Colonic mucosa (tissue), 4 donors: ENCODE measurements at places on chromosomes 3 and 15. TPM values are rescaled to one million over a fixed set of nuclear protein-coding genes. Genes with fewer than 3 reads are reported as not detected.

- DNase-seq, result no peak
Measured at GRCh38 chr3:172341482-172342059, 106.7 kb downstream of the GHSR start.

DNA sequence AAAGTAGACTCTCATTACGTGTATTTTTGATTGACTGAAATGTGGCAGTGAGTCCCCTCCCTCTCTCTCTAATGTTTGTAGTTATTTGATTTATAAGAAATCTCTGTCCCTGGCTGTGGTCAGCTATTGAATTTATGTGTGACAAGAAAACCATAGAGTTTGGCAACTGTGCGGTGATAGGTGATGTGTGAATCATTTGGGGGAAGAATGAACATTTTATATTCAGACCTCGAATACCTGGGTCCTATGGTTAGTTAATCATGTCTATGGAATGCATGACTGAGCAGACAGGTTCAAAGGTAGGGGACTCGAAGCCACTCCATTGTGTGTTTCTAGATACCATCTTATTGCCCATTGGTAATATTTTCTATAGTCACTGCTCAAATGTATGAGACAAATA lies 712.1 kb downstream of the MECOM start:
- DNase-seq, result no peak

- no peak for DNase-seq
Measured at GRCh38 chr3:30084316-30084715, 522.1 kb upstream of the TGFBR2 start.

- DNase-seq, result no peak
Measured at GRCh38 chr15:61935493-61935892, 124.8 kb downstream of the VPS13C start.

- DNase-seq, result no peak
Measured at GRCh38 chr3:132222868-132223538, 94.2 kb upstream of the ACP3 start.

DNA sequence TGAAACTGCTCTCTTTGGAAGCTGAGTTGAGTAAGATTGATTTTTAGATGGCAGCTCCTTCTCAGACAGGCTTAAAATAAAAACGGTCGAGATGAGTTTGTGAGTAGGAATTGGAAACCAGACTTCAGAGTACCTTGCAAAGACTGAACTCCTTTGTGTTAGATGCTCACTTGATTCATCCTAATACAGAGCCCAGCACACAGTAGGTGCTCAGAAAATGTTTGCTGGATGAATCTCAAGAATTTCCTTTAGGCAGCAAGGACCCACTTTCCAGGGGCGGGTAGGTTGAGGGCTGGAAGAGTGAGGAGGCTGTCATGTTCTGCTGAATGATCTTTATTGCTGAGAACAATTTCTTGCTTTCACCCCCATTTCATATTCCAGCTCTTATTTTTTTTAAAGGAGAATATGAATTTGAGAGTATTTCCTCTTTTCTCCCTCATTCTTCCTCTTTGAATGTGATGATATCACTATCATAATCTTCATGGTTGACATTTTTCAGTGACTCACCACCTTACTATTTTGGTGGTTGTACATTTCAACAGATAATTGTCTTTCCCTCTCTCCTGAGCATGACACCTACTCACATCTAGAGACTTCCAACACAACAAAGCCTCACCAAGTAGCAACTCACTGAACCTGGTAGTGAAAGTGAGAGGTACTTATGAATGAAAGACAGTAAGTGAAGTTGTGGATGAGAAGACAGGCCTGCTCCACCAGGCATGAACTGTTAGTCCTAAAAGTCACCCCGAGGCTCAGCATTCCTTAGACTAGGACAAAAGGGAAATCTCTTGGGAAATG lies 113.3 kb downstream of the PDCD6IP start:
- DNase-seq, result no peak

DNA sequence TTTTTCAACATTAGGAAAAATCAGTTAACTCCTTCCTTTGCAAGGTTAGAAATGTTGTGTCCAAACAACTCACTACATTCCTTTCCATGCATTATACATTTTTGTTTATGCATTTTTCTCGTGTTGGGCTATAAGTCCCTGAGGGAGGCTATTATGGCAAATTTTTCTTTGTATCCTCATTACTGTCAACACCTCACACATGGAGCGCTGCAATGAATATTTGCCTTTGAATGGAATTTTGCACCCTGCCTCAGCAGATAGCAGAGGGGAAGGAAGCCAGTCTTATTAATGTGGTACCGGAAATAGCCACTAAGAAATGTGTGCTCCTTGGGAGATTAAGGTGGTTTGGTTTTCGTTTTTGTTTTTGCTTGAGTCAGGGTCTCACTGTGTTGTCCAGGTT lies 134.7 kb downstream of the THSD4 start:
- DNase-seq, result no peak

- no peak for DNase-seq
Measured at GRCh38 chr3:4670352-4670751, 177.2 kb downstream of the ITPR1 start.

DNA sequence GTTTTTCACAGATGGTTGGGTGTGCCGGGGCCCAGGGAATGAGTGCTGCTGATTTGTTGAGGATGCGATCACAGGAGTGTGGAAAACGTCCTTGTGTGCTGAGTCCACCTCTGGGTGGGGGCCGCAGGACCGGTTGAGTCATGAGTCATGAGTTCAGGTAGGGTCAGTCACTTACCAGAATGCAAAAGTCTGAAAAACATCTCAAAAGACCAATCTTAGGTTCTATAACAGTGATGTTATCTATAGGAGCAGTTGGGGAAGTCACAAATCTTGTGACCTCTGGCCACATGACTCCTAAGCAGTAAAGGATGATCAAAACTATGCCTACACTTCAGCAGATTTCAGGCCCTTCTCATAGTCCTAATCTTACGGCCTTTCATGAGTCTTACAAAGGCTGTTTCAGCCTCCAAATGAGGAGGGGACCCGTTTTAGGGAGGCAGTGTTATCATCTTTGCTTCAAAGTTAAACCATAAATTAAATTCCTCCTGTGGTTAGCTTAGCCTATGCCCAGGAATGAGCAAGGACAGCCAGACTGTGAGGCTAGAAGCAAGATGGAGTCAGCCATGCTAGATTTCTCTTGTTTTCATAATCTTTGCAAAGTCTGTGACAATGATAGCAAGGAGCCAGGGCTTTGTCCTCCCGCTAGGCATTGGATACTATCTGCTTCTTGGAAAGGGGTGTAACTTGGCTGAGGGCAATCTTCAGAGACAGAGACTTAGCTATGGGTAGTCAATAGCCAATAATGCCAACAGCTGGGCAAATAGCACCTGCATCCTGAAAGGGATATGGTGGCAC lies 30.6 kb upstream of the PIAS1 start:
- DNase-seq, result no peak

DNA sequence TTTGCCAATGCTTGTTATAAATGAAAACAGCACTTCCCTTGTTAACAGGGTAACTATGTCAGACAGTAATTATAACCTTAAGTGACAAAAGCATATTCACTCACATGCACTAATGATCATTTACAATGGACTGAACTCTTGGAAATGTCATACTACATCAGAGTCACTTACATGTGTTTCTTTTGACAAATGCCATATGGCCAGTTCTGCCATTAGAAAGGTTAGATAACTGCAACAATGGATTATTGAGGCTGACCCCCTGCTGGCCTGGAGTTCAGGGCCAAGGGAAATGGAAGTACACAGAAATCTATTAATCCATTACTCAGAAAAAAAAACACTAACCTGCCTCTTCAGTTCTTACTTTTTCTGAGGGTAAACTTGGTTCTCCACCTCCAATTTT lies 313.4 kb downstream of the CNTN3 start:
- DNase-seq, result no peak

- no peak for DNase-seq
Measured at GRCh38 chr3:101780661-101781060, 1.6 kb downstream of the NXPE3 start.

- DNase-seq, result no peak
Measured at GRCh38 chr15:47988564-47988963, 132.2 kb upstream of the SLC24A5 start.

DNA sequence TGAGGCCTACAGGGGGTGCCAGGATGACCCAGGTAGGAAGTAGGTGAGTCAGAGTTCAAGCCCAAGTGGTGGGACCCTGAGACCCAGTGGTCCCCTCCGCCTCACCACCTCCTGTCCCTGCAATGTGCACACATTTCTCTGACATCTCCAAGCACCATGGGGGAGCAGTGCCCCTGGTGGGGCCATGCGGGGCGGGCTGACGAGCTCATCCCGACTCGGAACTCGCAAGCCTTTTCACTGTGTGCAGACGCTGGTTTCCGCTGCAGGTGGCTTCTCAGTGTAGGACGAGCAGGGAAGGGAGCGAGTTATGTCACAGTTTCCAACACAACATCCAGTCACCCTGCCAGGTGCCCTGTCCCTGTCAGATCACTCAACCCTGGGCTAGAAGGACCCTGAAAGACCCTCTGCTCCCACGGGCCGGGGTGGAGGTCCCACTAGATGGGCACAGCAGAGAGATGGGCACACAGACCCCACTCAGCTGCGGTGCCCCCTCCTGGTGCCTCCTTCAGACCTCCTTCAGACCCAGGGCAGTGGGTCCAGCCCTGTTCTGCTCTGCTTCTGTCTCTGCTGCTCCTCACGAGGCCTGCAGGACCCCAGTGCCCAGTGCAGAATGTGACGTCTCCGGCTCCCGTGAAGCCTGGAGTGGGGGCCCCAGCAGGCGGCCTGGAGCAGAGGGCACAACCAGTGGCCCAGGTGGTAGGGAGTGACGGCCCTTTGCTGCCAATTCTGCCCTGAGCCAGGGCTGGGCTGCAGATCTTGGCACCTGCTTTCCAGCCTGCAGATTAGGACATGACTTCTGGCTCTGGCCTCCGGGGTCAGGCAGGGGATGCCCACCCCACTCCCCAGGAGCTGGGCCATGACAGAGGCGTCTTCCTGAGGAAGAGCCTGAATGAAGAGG lies 102.0 kb upstream of the RPL32 start:
- no peak for DNase-seq

- no peak for DNase-seq
Measured at GRCh38 chr15:54082836-54083492, 104.7 kb downstream of the UNC13C start.

DNA sequence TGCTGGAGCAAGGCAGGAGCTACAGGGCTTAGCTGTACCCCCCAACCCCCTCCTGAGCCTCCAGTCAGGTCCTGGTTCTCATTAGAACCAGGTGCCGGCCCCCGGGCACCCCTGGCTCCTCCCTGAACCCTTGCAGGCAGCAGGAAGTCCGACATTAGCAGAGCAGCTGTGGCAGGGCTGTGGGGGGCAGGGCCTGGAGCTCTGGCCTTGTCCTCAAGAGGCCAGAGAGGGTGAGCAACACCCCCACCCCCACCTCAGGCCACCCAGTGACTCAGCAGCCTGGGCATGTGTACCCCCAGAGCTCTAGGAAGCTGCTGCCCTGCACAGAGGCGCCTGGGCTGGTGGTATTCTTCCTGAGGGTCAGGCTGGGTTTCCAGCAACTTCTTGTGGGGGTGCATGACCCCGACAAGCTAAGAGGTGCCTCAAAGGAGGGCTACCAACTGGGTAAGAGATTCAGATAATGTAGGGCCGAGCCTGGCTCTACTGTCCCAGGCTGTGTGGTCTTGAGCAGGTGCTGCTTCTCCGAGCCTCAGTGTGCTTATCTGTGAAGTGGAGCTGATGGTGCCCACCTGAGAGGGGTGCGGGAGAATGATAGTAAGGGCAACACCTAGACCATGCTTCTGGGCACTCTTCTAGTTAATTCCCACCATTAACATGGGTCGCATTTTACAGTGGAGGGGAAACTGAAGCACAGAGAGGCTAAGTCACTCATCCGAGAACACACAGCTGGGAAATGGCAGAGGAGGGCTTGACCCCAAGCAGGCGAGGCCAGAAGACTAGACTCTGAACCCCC lies 16.0 kb downstream of the H1-8 start:
- no peak for DNase-seq

DNA sequence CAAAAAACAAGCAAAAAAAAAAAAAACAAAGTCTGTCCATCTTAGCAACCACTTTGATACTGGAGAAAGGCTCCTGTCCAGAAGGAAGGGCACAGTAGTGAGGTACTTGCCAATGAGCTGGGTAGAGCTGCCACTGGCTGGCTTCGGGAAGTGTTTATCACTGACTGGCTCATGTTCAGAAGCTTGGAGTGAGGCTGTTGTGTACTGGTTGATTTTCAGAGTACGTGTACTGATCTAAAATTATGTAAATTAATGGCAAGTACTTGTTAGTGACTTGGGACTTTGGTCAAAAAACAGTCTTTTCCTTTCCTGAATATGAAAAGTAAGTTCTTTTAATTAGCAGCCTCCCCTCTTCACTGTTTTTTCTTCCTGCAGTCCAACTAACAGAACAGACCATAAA lies 979 bp upstream of the ZNF621 start:
- DNase-seq, result no peak

- no peak for DNase-seq
Measured at GRCh38 chr15:78069052-78069414, 8.5 kb downstream of the TBC1D2B start.

- no peak for DNase-seq
Measured at GRCh38 chr3:135125171-135125801, 330.2 kb downstream of the EPHB1 start.

- DNase-seq, result no peak
Measured at GRCh38 chr15:91872356-91873137, 19.0 kb downstream of the SLCO3A1 start.

DNA sequence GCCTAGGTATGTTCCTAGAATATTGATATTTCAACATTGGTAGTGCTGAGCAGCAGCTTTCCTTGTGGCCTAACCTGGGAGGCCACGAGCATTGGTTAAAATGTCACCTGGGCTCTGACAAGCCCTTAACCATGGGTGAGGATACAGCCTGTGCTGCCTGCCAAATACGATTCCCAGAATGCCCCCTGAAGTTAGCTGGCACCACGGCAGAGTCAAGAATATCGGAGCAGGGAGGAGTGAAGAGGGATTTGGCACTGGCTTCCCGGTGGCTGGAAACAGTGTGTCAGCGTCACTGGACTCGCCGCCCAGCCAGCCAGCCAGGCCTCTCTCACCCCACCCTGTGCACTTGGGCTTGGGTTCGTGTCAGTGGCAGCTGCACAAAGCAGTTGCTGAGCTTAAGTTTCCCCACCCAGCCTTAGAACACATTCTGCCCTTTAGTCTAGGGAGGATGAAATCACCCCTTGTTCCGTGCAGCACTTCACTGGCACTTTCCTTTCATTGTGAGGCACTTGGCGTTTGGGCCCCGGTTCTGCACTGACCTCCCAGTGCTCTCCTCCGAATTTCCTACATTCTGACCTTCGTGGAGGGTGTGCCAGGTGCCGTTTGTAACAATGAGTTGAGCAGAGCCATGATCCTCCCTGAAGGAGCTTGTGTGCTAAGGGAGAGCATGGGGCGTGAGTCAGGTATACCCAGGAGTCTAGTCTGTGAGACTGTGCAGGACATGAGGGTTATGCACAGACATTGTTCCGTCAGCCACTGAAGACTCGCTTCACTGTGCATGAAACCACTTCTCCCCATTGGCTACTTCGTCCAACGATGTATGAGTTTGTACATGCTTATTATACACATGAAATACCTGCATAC lies 152.8 kb upstream of the BHLHE40 start:
- peak; percentile 85 for DNase-seq

GRCh38 chr3:44939581-44940036 lies 36.4 kb downstream of the ZDHHC3 start:
- no peak for DNase-seq

BFSP2 gene
- not detected for total RNA-seq

GOLGA8R gene
- total RNA-seq, result 0.90 TPM

CCR3 gene
- not detected for total RNA-seq

KNG1 gene
- total RNA-seq, result 1.2 TPM

GABRA5 gene
- total RNA-seq, result not detected

MUC4 gene
- 203 TPM for total RNA-seq

AADACL2 gene
- total RNA-seq, result not detected

CHRFAM7A gene
- 0.59 TPM for total RNA-seq

TNNC1 gene
- total RNA-seq, result 1.1 TPM

RARB gene
- 0.54 TPM for total RNA-seq

TMC3 gene
- not detected for total RNA-seq

WDR93 gene
- 0.13 TPM for total RNA-seq
